ENCODE measurements at places on chromosomes 12 and 14. TPM values are rescaled to one million over a fixed set of nuclear protein-coding genes. Genes with fewer than 3 reads are reported as not detected.

DNA sequence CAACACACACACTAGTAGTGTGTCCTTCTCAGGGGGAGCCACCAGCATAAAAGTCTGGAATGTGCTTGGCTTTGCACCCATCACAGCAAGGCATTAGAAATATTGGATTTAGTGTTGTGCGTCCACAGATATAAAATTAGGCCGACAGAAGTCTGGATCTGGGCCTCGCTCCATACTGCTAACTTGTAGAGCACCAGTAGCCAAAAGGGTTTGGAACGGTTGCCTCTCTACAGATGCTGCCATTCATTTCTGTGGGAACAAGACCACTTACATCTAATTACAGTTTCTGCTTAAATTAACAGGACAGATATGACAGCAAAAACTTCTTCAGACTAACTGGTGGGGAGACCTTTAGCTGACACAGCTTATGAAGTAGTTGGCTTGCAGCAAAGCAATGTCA is 94.2 kb downstream of the EXOC5 start:
- no peaks in the 10 kb centered on the region for H3K27me3 ChIP-seq
- no peak overlapping the region for H3K27ac ChIP-seq
- no peaks in the 10 kb centered on the region for H3K4me1 ChIP-seq
- no peaks in the 10 kb centered on the region for H3K36me3 ChIP-seq
- DNase-seq: no peak

- DNase-seq: no peak
- no peak overlapping the region for H3K4me3 ChIP-seq
- H3K36me3 ChIP-seq: peaks cover 13% of the 10 kb centered on the region
- H3K4me1 ChIP-seq: no peaks in the 10 kb centered on the region
Measured at GRCh38 chr12:95085612-95086011, 12.2 kb upstream of the NR2C1 start.

GRCh38 chr14:24725311-24725710 is 91.3 kb upstream of the GZMB start:
- no peak overlapping the region for H3K4me3 ChIP-seq
- H3K36me3 ChIP-seq: no peaks in the 10 kb centered on the region
- H3K27ac ChIP-seq: no peak overlapping the region
- DNase-seq: no peak
- no peaks in the 10 kb centered on the region for H3K4me1 ChIP-seq

GRCh38 chr12:2959505-2960389 is 550 bp downstream of the TEAD4 start:
- no peaks in the 10 kb centered on the region for H3K27me3 ChIP-seq
- H3K27ac ChIP-seq: peak overlapping the region; percentile 74
- peak overlapping the region; percentile 66 for H3K4me3 ChIP-seq
- H3K36me3 ChIP-seq: no peaks in the 10 kb centered on the region
- DNase-seq: peak; percentile 88

- H3K36me3 ChIP-seq: no peaks in the 10 kb centered on the region
- H3K4me1 ChIP-seq: no peaks in the 10 kb centered on the region
- peak overlapping the region; percentile 77 for H3K27ac ChIP-seq
- DNase-seq: peak; percentile 28
Measured at GRCh38 chr14:74019408-74020137, 424 bp downstream of the BBOF1 start.

The NPAS3 gene
- polyA plus RNA-seq: 4.5 TPM

The PSMB5 gene
- polyA plus RNA-seq: 401 TPM

- H3K4me1 ChIP-seq: no peaks in the 10 kb centered on the region
- H3K4me3 ChIP-seq: peak overlapping the region; percentile 90
- DNase-seq: peak; percentile 25
- H3K27ac ChIP-seq: peak overlapping the region; percentile 78
- H3K36me3 ChIP-seq: no peaks in the 10 kb centered on the region
Measured at GRCh38 chr12:94458877-94459727, 565 bp downstream of the CEP83 start.

The MIPOL1 gene
- polyA plus RNA-seq: 0.23 TPM

GRCh38 chr14:80653956-80654355 is 287.6 kb downstream of the CEP128 start:
- no peaks in the 10 kb centered on the region for H3K36me3 ChIP-seq
- DNase-seq: no peak
- no peaks in the 10 kb centered on the region for H3K27me3 ChIP-seq
- H3K27ac ChIP-seq: no peak overlapping the region
- H3K4me1 ChIP-seq: no peaks in the 10 kb centered on the region

The AGAP2 gene
- polyA plus RNA-seq: 3.9 TPM

DNA sequence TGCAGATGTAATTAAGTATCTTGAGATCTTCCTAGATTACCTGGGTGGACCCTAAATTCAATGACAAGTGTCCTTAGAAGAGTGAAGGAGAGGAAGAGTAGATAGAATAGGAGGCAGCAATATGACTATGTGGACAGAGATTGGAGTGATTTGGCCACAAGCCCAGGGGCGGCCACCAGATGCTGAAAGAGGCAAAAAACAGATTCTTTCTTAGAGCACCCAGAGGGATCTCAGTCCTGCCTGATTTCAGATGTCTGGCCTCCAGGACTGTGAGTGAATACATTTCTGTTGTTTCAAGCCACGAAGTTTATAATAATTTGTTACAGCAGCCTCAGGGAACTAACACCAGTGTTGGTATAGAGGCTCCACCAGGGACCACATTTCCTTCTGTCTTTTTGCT is 67.3 kb downstream of the DACT1 start:
- no peaks in the 10 kb centered on the region for H3K27me3 ChIP-seq
- DNase-seq: peak; percentile 21
- H3K4me1 ChIP-seq: peaks cover 24% of the 10 kb centered on the region

The TPH2 gene
- not detected for polyA plus RNA-seq

DNA sequence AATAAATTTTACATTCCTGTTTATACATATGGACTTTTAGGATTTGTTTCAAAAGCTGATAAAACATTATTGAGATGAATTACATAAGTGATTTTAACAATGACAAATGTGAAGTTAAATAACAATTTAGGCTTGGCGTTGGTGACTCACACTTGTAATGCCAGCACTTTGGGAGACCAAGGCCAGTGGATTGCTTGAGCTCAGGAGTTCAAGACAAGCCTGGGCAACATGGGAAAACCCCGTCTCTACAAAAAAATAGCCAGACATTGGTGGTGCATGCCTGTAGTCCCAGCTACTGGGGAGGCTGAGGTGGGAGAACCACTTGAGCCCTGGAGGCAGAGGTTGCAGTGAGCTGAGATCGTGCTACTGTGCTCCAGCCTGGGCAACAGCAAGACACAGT is 7.4 kb downstream of the ACOT2 start:
- H3K4me1 ChIP-seq: no peaks in the 10 kb centered on the region
- H3K36me3 ChIP-seq: peaks cover 12% of the 10 kb centered on the region
- no peak overlapping the region for H3K4me3 ChIP-seq

DNA sequence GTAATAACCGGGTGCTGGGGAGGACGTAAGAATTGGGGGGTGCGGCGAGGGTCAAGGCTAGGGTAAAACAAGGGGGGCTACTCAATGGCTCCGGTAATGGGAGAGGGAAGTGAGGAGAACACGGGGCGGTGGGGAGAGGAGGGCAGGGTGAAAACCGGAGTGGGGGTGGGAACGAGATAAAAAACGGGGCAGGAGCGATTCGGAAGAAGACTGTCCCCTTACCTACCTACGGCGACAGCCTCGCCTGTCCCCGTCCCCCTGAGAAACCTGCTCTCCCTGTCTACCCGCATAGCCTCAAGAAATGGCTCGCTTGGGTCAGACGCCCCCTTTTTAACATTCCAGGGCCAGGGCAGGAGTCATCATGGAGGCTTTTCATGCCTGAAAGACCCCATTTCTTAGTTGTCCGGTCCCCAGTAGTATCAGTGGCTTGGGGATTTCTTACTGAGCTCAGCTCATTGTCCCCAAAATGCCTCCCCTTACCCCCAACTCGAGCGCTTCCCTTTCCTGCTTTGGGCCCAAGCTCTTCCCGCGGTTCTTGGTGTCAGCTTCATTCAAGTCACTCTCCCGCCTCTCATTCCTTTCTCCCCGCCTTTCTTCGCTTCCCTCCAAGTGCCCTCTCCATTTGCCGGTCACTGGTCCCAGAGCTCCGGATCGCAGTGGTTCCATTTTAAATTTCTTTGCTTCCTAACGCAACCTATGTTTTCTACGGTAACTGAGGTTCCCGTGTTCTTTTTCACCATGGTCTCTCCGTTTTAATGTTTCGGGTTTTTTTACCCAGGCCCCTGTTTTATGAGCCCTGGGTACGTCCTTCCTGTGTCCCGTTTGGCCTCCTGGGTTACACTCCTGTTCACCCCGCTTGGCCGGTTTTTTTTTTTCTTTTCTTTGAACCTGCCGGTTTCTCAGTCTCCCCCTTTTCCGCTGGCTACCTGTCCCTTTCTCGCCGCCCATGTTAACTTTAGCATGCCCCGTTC is 1.2 kb upstream of the WSB2 start:
- peaks cover 10% of the 10 kb centered on the region for H3K4me1 ChIP-seq
- peak overlapping the region; percentile 80 for H3K4me3 ChIP-seq
- peak overlapping the region; percentile 97 for H3K27ac ChIP-seq
- H3K36me3 ChIP-seq: no peaks in the 10 kb centered on the region
- peak; percentile 62 for DNase-seq

DNA sequence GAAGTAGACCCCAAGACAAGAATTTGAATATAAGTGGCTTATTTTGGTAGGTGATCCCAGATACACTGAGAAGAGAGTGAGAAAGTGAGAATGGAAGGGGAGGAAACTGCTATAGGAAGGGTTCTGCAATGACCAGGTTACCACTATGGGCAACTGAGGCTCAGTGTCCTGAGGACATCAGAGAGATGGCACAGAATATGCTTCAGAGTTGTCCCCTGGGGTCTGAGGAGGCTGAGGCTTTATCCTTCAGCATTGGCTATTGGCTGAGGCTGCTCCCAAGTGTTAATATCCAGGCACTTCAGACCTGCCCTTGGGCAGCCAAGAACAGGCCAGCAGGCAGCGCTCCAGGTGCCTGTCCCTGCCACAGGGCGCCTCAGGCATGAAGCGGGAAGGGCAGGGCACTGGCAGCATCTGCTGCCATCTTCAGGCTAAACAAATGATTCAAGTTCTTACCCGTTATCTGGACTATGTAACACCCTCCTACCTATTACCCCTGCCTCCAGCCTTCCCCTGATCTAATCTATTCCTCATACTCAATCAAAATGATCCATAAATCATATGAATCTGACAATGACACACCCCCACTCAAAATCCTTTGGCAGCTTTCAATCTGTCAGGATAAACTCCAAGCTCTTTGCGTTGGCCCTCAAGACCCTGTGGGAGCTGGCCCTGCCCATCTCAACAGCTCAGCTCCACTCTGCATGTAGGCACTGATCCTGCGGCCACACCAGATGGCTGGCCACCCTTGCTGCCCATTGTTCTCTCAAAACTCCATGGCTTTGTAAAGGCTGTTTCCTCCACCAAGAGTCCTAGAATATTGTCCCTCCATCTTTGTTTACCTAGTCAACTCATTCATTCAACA is 42.4 kb downstream of the CKAP4 start:
- no peak for DNase-seq
- no peaks in the 10 kb centered on the region for H3K27me3 ChIP-seq
- no peak overlapping the region for H3K27ac ChIP-seq
- H3K4me1 ChIP-seq: no peaks in the 10 kb centered on the region

DNA sequence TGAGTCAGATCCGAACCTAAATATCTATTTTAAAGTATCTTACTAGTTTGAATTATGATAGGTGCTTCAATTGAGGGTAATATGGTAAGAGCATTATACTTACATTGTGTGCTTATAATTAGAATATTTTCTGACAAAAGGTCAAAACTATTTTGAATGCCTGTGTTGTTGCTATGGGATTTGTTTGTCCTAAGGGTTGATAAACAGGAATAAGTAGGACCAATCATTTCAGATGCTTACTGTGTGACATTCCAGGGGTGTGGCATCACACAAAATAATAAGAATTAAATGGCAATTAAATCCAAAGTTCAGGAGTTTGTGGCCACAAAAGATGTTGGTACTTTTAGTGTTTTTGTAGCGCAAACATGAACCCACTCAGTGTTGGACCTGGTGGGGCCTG is 256.2 kb upstream of the DDHD1 start:
- no peaks in the 10 kb centered on the region for H3K4me1 ChIP-seq
- no peak for DNase-seq
- no peak overlapping the region for H3K4me3 ChIP-seq
- no peak overlapping the region for H3K27ac ChIP-seq

DNA sequence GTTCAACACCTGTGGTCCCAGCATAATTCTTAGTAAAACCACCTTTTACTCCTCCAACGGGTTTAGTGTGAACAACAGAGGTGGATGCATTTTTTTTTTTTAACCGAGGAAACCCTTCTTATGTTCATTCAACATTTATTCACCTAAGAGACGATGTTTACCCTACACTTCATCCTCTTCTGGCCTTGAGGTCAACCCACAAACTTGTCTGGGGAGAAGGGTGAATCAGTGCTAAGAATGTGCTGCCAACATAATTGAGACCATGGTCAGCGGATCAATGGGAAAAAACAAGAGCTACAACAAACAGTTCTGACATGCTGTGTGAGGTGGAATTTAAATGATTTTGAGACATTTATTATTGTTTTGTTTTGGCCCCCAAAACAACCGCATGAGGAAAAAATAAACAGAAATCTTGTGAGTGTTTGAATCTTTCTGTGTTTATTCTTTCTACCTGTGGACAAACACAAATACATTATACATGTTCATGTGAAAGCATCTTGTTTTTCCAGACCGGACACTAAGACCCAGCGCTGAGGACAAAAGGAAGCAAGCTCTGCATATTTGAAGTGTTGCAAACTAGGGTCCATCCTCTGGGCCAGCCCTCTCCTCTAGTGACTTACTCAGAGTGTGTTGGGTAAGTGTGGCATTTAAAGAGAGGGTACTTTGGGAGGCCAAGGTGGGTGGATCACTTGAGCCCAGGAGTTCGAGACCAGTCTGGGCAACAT is 5.1 kb upstream of the USP30 start:
- H3K4me1 ChIP-seq: no peaks in the 10 kb centered on the region
- no peak overlapping the region for H3K27ac ChIP-seq
- no peaks in the 10 kb centered on the region for H3K36me3 ChIP-seq
- H3K4me3 ChIP-seq: no peak overlapping the region
- DNase-seq: no peak

The GPR132 gene
- not detected for polyA plus RNA-seq

The G2E3 gene
- polyA plus RNA-seq: 5.6 TPM

The LRTM2 gene
- polyA plus RNA-seq: not detected

DNA sequence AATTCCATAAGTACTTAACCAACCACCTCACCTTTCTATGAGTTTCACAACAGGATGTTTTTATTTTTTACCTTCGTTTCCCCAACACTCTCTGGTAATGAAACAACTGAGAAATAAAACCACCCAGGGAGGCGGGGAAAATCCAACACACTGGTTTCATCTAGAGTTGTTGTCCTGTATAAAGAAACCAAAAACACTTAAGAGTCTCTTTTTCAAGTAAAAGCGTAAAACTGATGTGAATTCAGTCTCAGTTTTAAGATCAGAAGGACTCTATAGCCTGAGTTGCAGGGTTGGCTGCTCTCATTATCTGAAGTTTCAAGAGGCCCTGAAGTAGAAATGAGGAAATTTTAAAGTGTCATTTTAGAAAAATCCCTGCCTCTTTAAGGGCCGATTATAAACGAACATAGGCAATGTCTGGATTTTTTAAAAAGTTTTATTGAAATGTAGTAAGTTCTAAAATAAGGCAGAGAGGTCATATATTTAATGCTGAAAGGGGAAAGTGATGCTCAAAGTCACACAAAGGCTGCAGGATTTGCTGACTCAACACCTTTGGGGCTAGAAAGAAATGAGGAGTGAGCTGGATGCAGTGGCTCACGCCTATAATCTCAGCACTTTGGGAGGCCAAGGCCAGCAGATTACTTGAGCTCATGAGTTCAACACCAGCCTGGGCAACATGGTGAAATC is 27.2 kb downstream of the HIGD1C start:
- no peak overlapping the region for H3K27ac ChIP-seq
- no peak overlapping the region for H3K4me3 ChIP-seq
- no peaks in the 10 kb centered on the region for H3K36me3 ChIP-seq
- DNase-seq: no peak
